Lung (tissue), 17 donors: ENCODE measurements at places on chromosomes 13 and 19. TPM values are rescaled to one million over a fixed set of nuclear protein-coding genes. Genes with fewer than 3 reads are reported as not detected.

Gene LGI4
- 4.6 TPM for total RNA-seq

DNA sequence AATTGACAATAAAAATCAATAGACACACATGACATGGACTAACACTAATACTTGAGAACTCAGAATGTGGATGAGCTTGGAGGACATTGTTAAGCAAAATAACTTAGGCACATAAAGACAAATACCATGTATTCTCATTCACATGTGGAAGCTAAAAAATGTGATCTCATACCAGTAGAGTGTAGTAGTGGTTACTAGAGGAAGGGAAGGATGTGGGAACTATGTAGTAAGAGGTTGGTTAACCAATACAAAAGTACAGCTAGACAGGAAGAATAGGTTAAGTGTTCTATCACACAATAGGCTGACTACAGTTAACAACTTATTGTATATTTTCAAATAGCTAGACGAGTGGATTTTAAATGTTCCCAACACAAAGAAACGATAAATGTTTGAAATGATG lies 415.8 kb upstream of the KLF12 start:
- no peaks in the 10 kb centered on the region for H3K36me3 ChIP-seq
- no peaks in the 10 kb centered on the region for H3K4me1 ChIP-seq
- H3K4me3 ChIP-seq = no peak overlapping the region
- no peak for DNase-seq
- no peaks in the 10 kb centered on the region for H3K27me3 ChIP-seq
- H3K27ac ChIP-seq = no peak overlapping the region

DNA sequence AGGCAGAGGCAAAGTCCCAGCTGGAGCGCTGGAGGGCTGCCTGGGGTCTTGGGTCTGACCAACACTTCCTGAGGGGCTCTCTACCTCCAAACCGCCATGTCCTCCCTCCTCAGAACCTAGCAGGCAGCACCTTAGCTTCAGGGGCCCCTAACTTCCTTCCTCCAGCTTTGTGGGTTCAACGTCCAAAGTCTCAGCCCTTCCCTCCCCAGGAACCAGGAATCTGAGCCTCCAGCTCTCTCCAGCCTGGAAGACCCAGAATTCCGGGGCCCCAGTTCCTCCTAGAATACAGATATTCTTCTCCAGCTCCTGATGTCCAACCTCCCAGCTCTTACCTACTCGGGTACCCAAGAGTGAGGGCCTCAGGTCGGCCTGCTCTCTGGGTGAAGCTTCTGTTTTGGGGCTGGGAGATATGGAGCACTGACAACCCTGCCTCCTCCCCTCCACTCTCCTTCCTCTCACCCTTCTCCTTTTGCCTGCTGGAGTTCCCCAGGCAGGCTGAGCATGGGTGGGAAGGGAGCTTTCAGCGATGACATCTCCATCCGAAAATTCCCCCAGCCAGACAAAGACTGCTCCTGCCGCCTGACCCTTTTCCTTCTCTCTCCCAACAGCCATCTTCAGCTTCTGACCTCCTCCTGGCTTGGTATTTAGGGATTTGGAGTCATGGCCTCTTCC lies 3.5 kb downstream of the TMEM150B start:
- no peaks in the 10 kb centered on the region for H3K4me1 ChIP-seq
- H3K4me3 ChIP-seq = no peak overlapping the region
- H3K27ac ChIP-seq = no peak overlapping the region
- no peaks in the 10 kb centered on the region for H3K27me3 ChIP-seq
- DNase-seq = no peak

Gene MAB21L1
- 0.28 TPM for total RNA-seq

DNA sequence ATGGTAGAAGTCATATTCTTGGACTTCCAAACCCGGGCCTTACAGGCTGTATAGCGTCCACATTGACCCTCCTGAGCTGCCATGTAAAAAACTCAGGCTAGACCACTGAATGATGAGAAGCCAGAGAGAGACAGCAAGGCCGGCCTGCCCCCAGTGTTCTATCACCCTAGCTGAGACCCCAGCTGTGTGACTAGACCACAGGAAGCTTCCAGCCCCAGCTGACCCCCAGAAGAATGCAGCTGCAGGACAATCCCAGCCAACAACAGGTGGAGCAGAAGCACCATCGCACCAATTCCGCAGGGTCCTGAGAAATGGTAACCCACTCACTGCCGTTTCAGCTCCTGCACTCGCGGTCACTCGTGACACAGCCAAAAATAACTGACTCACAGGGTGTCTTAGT lies 2.9 kb upstream of the ATP11A start:
- peaks cover 5% of the 10 kb centered on the region for H3K4me1 ChIP-seq
- no peak for DNase-seq
- H3K4me3 ChIP-seq = no peak overlapping the region
- H3K27ac ChIP-seq = peak overlapping the region; percentile 40

Gene ADPRHL1
- 4.9 TPM for total RNA-seq

DNA sequence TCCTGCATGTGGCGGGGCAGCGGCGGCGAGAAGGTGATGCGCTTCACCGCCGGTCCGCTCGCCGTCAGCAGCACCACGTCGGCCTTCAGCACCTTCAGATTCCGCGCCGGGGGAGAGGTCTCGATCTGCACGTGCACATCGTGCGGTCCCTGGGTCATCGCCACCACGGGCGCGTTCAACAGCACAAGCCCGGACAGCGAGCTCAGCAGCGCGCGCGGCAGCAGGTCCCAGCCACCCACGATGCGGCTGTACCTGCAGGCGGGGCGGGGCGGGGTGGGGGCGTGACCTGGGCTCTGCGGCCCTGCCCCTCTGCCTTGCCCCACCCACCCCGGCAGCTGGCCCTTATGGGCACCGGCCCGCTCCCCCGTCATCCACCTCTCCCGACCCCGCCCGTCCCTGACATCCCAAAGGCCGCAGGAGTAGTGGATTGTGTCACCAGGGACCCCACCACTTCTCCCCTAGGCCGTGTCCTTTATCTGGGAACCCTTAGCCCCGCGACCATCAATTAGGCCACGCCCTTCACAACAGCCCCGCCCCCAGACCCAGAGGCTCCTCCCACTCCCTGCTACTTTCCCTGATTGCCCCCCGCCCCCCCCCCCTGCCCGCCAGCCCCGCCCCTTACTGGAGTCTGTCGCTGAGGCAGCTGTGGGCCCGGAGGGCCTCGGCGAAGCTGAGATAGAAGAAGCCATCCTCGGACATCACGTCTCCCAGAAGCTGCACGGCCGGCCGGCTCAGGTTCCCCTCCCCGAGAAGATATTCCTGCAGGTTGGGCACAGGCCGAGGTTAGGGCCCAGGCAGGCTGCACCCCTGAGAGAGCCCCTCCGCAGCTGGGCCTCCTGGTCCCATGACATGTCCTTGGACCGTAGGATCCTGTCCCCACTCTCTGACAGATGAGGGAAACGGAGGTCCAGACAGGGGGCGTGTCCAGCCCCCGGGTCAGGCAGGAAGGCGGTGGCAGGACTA lies 6.1 kb downstream of the IL4I1 start:
- H3K4me1 ChIP-seq = peaks cover 11% of the 10 kb centered on the region
- H3K27me3 ChIP-seq = peaks cover 5% of the 10 kb centered on the region
- H3K27ac ChIP-seq = peak overlapping the region; percentile 1
- no peak for DNase-seq
- H3K4me3 ChIP-seq = no peak overlapping the region

DNA sequence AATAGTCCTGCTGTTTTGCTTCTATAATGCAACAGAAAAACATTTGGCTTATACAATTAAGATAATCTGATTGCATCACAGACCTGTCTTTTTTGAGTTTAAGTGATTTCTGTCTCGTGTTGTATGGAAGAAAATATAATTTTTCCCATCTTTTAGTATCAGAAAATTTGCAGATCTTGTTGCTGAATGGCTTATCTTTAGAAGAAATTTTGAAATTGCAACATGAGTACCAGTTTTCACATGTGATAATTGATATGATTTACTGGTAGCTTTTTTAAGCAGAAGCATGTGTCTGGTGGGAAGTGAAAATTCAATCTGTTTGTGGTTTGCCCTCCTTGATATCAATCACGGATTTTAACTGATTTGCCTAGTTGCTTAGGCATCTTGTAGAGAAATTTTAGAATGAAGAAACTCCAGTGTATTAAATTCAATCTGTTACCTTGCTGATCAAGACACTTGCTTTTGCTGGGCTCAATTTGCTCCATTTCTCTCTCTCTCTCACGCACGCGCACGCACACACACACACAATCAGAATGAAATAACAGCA lies 89.8 kb upstream of the MYCBP2 start:
- no peak for DNase-seq
- H3K36me3 ChIP-seq = no peaks in the 10 kb centered on the region
- H3K4me1 ChIP-seq = no peaks in the 10 kb centered on the region

Gene GPR183
- total RNA-seq = 38.3 TPM

- no peak for DNase-seq
- no peak overlapping the region for H3K27ac ChIP-seq
- no peaks in the 10 kb centered on the region for H3K27me3 ChIP-seq
- peaks cover 5% of the 10 kb centered on the region for H3K4me1 ChIP-seq
- H3K36me3 ChIP-seq = peaks cover 5% of the 10 kb centered on the region
- H3K4me3 ChIP-seq = no peak overlapping the region
Observed at GRCh38 chr13:100532836-100533435, 55.7 kb downstream of the GGACT start.

GRCh38 chr19:46328079-46328478 lies 18.8 kb upstream of the PPP5C start:
- no peaks in the 10 kb centered on the region for H3K4me1 ChIP-seq
- H3K36me3 ChIP-seq = peaks cover 78% of the 10 kb centered on the region
- H3K27me3 ChIP-seq = no peaks in the 10 kb centered on the region
- no peak for DNase-seq
- H3K27ac ChIP-seq = no peak overlapping the region

GRCh38 chr13:39394796-39395678 lies 208.0 kb downstream of the LHFPL6 start:
- H3K36me3 ChIP-seq = no peaks in the 10 kb centered on the region
- H3K27ac ChIP-seq = no peak overlapping the region
- H3K27me3 ChIP-seq = no peaks in the 10 kb centered on the region
- no peak overlapping the region for H3K4me3 ChIP-seq
- peaks cover 2% of the 10 kb centered on the region for H3K4me1 ChIP-seq
- peak; percentile 19 for DNase-seq

DNA sequence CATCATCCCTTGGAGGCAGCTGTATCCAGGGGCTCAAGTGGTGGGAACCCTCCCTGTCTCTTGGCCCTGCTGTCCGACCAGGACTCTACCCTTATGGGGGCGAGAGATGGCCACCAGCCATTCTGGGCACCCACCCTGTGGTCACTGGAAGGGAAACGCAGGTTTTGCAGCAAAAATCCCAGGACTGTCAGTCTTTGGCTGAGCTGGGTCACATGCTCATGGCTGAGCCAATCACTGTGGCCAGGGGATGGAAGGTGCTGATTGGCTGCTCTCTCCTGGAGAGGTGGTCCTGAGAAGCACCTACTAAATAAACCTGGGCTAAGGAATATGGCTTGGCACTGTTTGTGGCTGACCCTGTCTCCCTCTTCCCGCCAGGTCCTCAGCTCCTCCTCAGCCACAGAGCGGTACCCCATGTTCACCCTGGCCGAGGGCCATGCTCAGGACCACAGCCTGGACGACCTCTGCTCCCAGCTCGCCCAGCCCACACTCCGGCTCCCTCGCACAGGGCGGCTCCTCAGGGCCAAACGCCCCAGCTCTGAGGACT lies 8.9 kb downstream of the ATG4D start:
- H3K36me3 ChIP-seq = peaks cover 11% of the 10 kb centered on the region
- H3K27me3 ChIP-seq = no peaks in the 10 kb centered on the region
- H3K4me3 ChIP-seq = no peak overlapping the region
- H3K27ac ChIP-seq = no peak overlapping the region

DNA sequence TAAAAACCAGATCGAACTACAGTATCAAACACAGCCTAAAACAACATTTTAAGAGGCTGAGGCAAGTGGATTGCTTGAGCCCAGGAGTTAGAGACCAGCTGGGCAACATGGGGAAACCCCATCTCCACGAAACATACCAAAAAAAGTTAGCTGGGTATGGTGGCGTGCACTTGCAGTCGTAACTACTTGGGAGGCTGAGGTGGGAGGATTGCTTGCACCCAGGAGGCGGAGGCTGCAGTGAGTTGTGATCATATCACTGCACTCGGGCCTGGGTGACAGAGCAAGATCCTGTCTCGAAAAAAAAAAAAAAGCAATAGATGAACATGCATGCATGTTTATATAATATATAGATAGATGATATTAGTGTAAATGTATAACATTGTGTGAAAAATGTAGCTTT lies 5.2 kb upstream of the MRPS31 start:
- no peaks in the 10 kb centered on the region for H3K36me3 ChIP-seq
- no peak for DNase-seq
- H3K4me1 ChIP-seq = no peaks in the 10 kb centered on the region
- no peak overlapping the region for H3K27ac ChIP-seq
- H3K27me3 ChIP-seq = no peaks in the 10 kb centered on the region
- H3K4me3 ChIP-seq = no peak overlapping the region

Gene ZNF541
- 0.52 TPM for total RNA-seq

Gene CASP14
- not detected for total RNA-seq

Gene ZNF160
- total RNA-seq = 26.8 TPM

DNA sequence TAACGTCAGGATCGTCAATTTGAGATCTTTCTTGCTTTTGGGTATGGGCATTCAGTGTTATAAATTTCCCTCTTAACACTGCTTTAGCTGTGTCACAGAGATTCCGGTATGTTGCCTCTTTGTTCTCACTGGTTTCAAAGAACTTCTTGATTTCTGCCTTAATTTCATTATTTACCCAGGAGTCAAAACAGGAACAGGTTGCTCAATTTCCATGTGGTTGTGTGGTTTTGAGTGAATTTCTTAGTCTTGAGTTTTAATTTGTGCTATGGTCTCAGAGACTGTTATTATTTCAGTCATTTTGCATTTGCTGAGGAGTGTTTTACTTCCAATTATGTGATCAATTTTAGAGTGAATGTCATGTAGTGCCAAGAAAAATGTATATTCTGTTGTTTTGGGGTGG lies 153.1 kb downstream of the PCDH17 start:
- no peak for DNase-seq
- H3K4me3 ChIP-seq = no peak overlapping the region
- no peaks in the 10 kb centered on the region for H3K27me3 ChIP-seq
- H3K36me3 ChIP-seq = no peaks in the 10 kb centered on the region
- H3K4me1 ChIP-seq = no peaks in the 10 kb centered on the region

Gene GTPBP3
- total RNA-seq = 24.1 TPM

DNA sequence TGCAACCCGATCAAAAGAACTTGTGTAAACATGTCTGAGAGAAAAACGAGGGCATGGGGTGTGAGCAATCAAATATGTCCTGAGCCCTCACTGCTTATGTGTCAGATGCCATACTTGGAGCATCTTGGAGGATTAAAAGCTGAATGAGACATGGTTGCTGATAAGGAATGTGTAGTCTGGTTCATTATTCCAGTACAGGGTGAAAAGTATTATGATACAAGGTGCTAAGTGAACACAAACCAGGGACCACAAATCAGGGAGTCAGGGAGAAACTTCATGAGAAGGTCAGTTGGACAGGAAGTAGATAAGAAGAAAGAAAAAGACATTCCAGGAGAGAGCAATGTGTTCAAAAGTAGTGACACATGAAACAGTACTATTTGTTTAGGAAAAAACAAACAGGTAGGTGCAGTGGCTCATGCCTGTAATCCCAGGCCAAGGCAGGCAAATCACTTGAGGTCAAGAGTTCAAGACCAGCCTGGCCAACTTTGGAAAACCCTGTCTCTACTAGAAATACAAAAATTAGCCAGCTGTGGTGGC lies 2.0 kb upstream of the RCBTB1 start:
- no peak overlapping the region for H3K4me3 ChIP-seq
- DNase-seq = no peak
- peaks cover 4% of the 10 kb centered on the region for H3K4me1 ChIP-seq
- H3K27me3 ChIP-seq = no peaks in the 10 kb centered on the region
